Bronchial smooth muscle cell (primary cell): ENCODE measurements at places on chromosomes 5 and 9. TPM values are rescaled to one million over a fixed set of nuclear protein-coding genes. Genes with fewer than 3 reads are reported as not detected.

The LAMC3 gene
- total RNA-seq = 0.09 TPM in 1 of 2 replicates, not detected in the other

The FAM221B gene
- not detected in 2 replicates for total RNA-seq

The SYK gene
- total RNA-seq = under 0.01 TPM in 1 of 2 replicates, not detected in the other

The DNAI1 gene
- 0.34 TPM in 1 of 2 replicates, not detected in the other for total RNA-seq

The TSLP gene
- total RNA-seq = 2.5 and 15.9 TPM in 2 replicates

The SPINK6 gene
- not detected in 2 replicates for total RNA-seq

The PCDHB10 gene
- total RNA-seq = 0.47 and 1.4 TPM in 2 replicates

The PCDHGA1 gene
- 1.3 and 1.9 TPM in 2 replicates for total RNA-seq

The PCDHB4 gene
- total RNA-seq = 0.94 TPM in 1 of 2 replicates, not detected in the other

The GDF9 gene
- total RNA-seq = under 0.01 and 0.09 TPM in 2 replicates

The GALNT12 gene
- 31.5 and 37.4 TPM in 2 replicates for total RNA-seq

The SURF2 gene
- 13.9 and 14.6 TPM in 2 replicates for total RNA-seq

The TEX48 gene
- not detected in 2 replicates for total RNA-seq

The CCDC192 gene
- not detected in 2 replicates for total RNA-seq

The SHISAL2B gene
- 0.16 TPM in 1 of 2 replicates, not detected in the other for total RNA-seq

The CWC27 gene
- total RNA-seq = 14.9 and 18.4 TPM in 2 replicates

The ANKRD18B gene
- 2.3 and 4.3 TPM in 2 replicates for total RNA-seq

The FOXD1 gene
- total RNA-seq = 3.3 and 8.2 TPM in 2 replicates

The LPAR1 gene
- total RNA-seq = 159 and 450 TPM in 2 replicates

The SELENOP gene
- 87.6 and 223 TPM in 2 replicates for total RNA-seq

The SPATA24 gene
- 3.5 and 7.7 TPM in 2 replicates for total RNA-seq

The RELL2 gene
- total RNA-seq = 0.77 and 1.4 TPM in 2 replicates

The NUTM2F gene
- total RNA-seq = not detected in 2 replicates

The FCN1 gene
- total RNA-seq = not detected in 2 replicates

The ANAPC2 gene
- total RNA-seq = 27.1 and 29.3 TPM in 2 replicates

The S1PR3 gene
- 14.2 and 16.7 TPM in 2 replicates for total RNA-seq

The DIPK1B gene
- total RNA-seq = 0.69 and 1.1 TPM in 2 replicates

The GRM6 gene
- total RNA-seq = under 0.01 TPM in 2 replicates

The PFN3 gene
- not detected in 2 replicates for total RNA-seq

The CKMT2 gene
- 1.3 and 3.6 TPM in 2 replicates for total RNA-seq

The PCDHB16 gene
- 0.16 and 2.1 TPM in 2 replicates for total RNA-seq

The ECSCR gene
- not detected in 2 replicates for total RNA-seq

The NIPBL gene
- 21.7 and 24.0 TPM in 2 replicates for total RNA-seq

The OR1N1 gene
- total RNA-seq = not detected in 2 replicates

The PCDHB3 gene
- total RNA-seq = 0.16 and 0.52 TPM in 2 replicates

The KCTD16 gene
- 0.26 and 0.47 TPM in 2 replicates for total RNA-seq

The ZNF366 gene
- total RNA-seq = not detected in 2 replicates

The GABRA1 gene
- total RNA-seq = not detected in 2 replicates

The TAF1L gene
- under 0.01 TPM in 2 replicates for total RNA-seq

The PKD2L2 gene
- total RNA-seq = not detected in 2 replicates

The GNAQ gene
- total RNA-seq = 18.3 and 19.8 TPM in 2 replicates

The PCDHA10 gene
- under 0.01 and 0.26 TPM in 2 replicates for total RNA-seq

The SAXO1 gene
- total RNA-seq = 0.09 and 0.16 TPM in 2 replicates

The OR1Q1 gene
- not detected in 2 replicates for total RNA-seq

The HTR1A gene
- total RNA-seq = not detected in 2 replicates

The HABP4 gene
- 14.6 and 25.2 TPM in 2 replicates for total RNA-seq

The FSD1L gene
- 3.6 and 4.6 TPM in 2 replicates for total RNA-seq

The MELK gene
- total RNA-seq = 3.5 and 6.5 TPM in 2 replicates
